Esophagus muscularis mucosa (tissue), 4 donors: ENCODE measurements at places on chromosomes 7 and 10. TPM values are rescaled to one million over a fixed set of nuclear protein-coding genes. Genes with fewer than 3 reads are reported as not detected.
A peak's percentile ranks its signal among the peaks of the same experiment; 100 is the strongest.

- no peak for DNase-seq
Measured at GRCh38 chr10:13351340-13351915, 3.3 kb upstream of the SEPHS1 start.

- no peak for DNase-seq
Measured at GRCh38 chr10:3538656-3539531, 246.1 kb downstream of the KLF6 start.

DNA sequence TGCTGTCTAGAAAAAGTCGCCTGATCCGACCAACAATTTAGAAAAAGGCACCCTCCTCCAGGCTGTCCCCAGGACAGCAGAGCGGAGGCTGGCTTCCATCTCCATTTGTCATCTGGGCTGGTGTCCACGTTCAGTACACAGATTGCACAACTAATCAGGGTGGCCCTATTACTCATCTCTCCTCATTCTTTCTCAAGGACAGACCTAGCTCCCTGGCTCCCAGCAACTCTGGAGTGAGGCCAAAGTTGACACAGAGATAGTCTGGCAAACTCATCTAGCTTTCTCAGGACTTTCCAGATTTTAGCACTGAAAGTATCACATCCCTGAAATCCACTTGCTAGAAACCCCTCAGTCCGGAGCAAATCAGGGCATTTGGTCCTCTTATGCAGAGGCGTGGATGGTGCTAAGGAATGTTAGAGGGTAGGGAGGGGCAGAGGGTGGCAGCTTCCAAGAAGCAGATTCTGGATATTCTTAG, 75.1 kb downstream of the DNAH11 start:
- no peak for DNase-seq

DNA sequence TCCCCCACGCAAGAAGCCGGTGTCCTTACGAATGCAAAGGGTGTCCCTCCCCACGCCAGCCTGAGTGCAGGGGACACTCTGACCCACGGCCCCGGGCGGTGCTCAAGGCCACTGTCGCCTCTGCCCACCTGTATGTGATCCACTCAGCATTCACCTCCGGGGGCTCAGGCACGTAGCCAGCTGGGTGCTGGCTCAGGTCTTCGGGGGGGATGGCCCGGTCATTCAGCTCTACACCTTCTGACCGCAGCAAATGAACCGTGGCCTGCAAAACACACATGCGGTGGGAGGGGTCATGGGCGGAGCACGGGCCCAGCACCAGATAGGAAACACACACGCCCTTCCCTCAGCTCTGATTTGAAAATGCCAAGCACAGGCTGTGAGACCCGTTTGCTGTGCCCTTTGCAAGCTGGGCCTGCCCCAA, 25.9 kb downstream of the CFAP46 start:
- no peak for DNase-seq

DNA sequence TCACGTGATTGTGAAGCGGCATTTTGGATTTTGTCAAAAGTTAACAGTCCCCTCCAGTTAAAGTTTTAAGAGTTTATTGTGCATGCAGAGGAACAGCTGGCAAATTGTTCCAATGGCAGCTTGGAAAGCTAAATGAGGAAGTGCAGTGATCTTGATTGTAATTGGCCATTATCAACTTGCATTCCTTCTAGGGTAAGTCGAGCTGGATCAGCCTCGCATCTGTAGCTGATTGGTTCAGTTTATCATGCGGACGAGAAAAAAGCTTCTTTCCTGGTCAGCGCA, 566 bp downstream of the ZNF789 start:
- no peak for DNase-seq

DNA sequence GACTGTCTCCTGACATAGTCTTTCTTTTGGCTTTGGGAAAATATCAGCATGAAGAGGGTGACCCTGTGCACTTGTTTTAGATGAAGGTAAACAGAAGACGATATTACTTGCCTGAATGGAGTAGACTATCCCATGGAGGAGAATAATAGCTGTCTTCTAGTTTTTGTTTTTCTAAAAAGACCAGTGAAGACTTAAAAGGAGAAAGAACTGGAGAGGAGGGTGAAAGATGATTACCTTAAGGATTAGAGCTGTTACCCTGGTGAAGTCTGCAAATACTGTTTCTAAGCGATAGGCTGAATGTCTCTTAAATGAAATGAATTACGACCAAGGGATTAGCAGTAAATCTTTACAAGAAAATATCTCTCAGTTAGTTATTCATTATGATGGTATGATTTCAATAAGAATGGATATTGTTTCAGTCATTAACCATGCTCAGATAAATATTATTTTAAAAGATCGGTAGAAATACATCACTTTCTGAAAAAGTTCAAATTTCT, 255.6 kb upstream of the FERD3L start:
- no peak for DNase-seq

DNA sequence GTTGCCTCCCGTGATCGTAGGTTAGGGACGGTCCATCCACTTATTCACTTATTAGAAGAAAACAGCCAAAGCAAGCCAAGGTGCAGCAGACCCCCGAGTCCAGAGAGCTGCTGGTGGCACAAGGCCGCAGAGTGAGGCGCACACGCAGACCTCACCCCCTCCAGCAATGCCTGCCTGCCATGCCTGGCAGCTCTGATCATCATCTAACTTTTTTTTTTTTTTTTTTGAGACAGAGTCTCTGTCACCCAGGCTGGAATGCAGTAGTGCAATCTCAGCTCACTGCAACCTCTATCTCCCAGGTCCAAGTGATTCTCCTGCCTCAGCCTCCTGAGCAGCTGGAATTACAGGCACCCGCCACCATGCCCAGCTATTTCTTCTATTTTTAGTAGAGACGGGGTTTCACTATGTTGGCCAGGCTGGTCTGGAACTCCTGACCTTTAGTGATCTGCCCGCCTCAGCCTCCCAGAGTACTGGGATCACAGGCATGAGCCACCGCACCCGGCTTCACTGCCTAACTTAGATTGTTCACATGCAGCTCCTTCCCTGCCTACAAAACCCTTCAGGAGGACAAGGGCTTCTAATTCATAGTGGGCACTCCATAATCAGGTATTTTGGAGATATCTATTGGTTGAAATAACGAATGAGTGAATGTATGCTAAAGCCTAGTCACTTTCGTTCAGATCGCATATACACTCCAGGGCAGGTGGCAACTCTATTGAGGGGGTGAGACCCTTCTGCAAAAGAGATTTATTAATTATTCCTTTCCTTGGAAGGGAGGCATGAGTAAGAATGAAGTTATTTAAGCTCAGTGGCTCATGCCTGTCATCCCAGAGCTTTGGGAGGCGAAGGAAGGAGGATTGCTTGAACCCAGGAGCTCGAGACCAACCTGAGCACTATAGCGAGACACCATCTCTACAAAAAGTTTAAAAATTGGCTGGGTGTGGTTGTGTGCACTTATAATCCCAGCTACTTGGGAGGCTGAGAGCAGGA, 15.9 kb downstream of the TRIM56 start:
- no peak for DNase-seq

- DNase-seq: no peak
Measured at GRCh38 chr7:101124376-101125056, 2.4 kb upstream of the SERPINE1 start.

DNA sequence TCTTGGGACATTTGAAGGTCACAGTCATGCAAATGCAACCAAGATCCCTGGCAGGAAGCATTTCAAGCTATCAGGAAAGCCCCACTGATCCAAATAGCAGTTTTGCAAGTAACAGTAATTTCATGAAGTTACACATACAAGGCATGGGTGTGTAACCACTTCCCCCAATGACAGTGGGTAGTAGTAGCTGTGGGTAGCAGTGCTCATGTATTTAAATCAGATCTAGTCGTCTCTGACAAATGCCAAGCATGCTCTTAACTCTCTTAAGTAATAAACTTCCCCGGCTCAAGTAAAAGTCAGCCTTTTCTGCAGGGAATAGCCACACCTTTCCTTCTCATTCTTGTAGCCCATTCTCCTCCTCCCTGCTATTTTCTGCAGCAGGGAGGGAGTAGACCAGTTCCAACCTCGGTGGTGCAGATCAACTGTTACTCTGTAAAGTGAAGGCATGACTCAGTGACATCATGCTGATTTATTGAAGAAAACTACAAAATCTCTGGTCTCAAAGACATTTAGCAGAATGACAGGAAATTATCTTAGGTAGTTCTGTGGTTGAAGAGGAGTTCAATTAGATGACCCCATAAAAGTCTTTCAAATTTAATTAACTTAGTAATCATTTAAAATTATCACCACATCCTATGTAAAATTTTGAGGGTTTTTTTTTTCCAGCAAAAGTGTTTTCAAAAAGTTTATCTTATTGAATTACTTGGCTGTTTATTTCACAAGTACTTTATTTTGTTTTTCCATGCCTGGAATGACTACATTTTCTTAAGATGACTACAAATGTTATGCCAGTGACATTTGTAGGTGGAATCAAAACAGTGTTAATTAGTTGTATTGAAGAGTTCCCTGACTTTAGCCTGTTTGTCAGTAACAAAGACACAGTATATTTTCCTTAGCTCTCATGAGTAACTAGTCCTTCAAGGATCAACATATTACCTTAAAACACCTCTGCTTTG, 568.3 kb downstream of the INHBA start:
- DNase-seq: no peak

GRCh38 chr10:26624006-26624405, 73.5 kb upstream of the PDSS1 start:
- DNase-seq: no peak

DNA sequence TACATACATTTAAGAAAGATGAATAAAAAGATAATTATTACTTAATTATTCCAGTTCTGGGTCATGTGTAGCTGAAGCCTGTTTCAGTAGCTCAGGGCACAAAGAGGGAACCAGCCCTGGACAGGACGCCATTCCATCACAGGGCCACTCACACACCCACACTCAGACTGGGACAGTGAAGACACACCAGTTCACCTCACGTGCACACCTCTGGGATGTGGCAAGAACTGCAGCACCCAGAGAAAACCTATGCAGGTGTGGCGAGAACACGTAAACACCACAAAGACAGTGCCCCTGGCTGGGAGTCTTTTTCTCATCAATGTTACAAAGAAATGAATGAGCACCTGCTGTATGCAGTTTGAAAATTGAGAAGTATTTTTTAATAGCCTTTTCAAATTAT, 1.6 kb upstream of the IDI1 start:
- no peak for DNase-seq

GRCh38 chr10:34081347-34081743, 733.8 kb downstream of the PARD3 start:
- peak; percentile 81 for DNase-seq

DNA sequence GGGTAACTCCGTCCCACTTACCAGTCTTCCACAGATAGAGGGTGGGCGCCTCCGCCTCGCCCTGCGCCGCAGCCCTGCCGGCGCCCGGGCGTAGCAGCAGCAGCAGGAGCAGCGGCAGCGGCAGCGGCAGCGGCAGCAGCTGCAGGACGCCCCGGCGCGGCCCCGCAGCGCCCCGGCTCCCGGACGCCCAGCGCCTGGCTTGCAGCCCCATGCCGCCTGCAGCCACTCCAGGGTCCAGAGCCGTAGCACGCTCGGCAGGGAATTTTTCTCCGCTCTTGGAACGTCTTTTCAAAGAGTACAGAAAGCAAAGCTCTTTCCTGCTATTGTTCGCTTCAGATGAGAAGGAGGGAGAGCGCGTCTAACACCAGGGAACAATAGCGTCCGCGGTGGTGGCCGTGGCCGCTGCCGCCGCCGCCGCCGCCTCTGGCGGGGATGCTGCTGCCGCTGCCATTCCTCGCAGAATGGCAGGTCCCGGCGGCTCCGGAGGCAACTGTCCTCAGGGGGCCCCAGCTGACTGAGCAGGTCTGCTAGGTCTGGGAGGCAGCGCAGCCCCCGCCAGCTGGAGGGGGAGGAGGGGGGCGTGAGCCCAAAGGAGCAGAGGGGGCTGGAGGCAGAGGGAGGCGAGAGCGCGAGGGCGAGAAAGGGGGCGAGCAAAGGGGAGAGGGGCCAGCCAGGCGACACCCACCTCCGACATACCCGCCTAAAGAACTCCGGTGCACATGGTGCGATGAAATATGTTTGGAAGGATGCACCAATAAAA, at the start of gene THSD7A:
Gene THSD7A (minus strand): TSS at position 463 of the 760 bp plus-strand sequence. CDS start 252 bp downstream, at position 211.
- no peak for DNase-seq

GRCh38 chr10:53939654-53940053, 861.4 kb downstream of the PCDH15 start:
- DNase-seq: no peak

- no peak for DNase-seq
Measured at GRCh38 chr10:70432101-70432500, 9.4 kb downstream of the NODAL start.

- DNase-seq: no peak
Measured at GRCh38 chr7:54843841-54844355, 84.9 kb upstream of the SEC61G start.

GRCh38 chr7:104296900-104297299, 31.5 kb upstream of the LHFPL3 start:
- DNase-seq: no peak

The FKBP9 gene
- 123 TPM for total RNA-seq

The SEMA3D gene
- total RNA-seq: 0.42 TPM

The WNT8B gene
- total RNA-seq: not detected

The TWNK gene
- total RNA-seq: 11.1 TPM

The SH2D4B gene
- not detected for total RNA-seq

The CALML3 gene
- total RNA-seq: not detected

The HILPDA gene
- 4.1 TPM for total RNA-seq

The H2AZ2 gene
- 227 TPM for total RNA-seq

The PIP4K2A gene
- 26.2 TPM for total RNA-seq

The IRF5 gene
- 7.6 TPM for total RNA-seq

The ABCA13 gene
- under 0.01 TPM for total RNA-seq

The CALCR gene
- total RNA-seq: not detected

The ZNF680 gene
- total RNA-seq: 16.2 TPM

The ABCB1 gene
- total RNA-seq: 7.6 TPM

The ELN gene
- total RNA-seq: 646 TPM
